HEK293T (cell line): ENCODE measurements at places on chromosomes 2 and 18.
A peak's percentile ranks its signal among the peaks of the same experiment; 100 is the strongest.

DNA sequence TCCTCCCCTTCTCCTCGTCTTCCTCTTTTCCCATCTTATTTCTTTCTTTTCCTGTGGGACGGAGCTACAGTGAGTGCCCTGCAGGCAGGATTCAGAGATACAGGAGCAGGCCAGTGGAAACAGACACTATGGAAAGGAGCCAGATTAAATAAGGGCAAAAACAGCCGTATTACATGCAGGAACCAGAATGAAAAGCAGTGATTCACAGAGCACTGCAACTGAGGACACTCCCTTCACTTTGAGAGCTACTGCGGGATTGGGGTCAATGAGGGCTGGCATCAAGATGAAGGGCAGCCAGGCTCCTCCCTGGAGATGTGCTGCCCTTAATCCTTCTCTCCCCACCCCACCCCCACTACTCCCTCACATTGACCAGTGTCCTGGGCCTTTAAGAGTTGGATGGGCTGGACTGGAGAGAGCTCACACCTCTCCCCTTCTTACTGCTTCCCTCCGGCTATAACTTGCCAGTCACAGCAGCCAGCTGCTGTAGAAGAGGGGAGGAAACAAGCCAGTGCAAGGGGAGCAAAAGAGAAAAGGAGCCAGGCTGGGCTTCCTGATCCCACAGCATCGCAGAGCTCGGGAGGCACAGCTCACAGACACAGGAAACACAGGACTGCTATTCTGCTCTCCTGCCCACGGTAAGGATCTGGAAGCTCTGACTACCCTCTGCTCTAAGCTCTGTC lies at the start of gene PLCD4:
PLCD4 (plus strand) TSS at position 464 of the 680 bp plus-strand sequence. CDS start 7,841 bp downstream, outside the sequence.
- no peak for DNase-seq

DNA sequence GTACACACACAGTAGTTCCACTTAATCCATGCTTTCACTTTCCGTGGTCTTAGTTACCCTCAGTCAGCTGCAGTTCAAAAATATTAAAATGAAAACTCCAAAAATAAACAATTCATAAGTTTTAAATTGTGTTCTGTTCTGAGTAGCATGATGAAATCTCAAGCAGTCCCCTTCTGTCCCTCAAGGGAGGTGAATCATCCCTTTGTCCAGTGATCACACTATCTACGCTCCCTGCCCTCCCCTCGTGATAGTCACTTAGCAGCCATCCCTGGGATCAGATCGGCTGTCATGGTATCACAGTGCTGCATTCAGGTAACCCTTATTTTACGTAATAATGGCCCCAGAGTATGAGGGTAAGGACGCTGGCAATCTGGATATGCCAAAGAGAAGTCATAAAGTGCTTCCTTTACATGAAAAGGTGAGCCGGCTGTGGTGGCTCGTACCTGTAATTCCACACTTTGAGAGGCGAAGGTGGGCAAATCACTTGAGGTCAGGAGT lies 5.8 kb upstream of the RTN4 start:
- DNase-seq, result no peak

DNA sequence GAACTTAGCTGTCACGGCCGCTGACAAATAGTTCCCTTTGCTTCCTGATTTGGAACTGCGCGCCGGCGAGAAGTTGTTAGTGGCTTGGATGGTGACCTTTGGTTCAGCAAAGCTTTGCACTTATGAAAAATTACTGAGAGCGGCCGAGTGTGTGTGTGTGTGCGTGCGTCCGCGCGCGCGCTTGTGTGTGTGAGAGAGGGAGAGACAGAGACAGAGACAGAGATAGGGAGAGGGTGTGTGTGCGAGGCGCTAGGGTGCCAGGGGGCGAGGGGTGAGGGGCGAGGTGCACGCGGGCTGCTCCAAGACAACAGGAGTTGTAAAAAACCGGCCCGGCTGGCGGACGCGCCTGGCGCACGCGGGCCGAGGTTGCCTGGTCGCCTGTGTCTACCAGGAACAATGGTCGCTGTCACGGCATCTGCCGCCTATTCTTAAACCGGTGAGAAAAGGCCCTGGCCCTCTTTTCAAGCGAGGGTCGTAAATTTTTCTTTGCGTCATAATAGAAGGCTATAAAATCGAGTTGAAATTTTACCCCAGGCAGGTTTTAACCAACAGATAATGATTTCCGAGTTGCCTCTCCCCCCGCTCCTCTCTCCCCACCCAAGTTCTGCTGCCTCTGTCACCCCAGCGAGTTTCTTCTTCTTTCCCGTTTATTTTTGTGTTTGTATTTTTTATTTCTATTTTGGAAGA lies 535 bp downstream of the HOXD3 start:
- peak; percentile 79 for DNase-seq

DNA sequence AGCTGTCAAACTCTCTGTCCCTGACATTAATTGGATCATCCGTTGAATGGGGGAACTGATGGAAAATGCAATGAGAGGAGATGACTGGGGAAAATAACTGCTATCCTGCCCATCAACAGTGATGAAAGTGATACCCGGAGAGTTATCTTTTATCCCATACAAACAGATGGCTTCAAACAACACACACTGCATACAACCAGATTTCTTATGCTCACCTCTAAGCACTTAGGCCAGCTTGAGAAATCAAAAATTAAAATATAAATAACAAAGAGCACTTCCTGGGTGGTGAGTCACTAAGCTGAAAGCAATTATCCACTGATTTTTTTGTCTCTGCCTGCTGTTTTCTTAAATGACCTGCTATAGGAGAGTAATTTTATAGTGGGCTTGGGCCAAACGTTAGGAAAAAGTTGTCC lies 237.6 kb upstream of the RGPD4 start:
- DNase-seq, result no peak

DNA sequence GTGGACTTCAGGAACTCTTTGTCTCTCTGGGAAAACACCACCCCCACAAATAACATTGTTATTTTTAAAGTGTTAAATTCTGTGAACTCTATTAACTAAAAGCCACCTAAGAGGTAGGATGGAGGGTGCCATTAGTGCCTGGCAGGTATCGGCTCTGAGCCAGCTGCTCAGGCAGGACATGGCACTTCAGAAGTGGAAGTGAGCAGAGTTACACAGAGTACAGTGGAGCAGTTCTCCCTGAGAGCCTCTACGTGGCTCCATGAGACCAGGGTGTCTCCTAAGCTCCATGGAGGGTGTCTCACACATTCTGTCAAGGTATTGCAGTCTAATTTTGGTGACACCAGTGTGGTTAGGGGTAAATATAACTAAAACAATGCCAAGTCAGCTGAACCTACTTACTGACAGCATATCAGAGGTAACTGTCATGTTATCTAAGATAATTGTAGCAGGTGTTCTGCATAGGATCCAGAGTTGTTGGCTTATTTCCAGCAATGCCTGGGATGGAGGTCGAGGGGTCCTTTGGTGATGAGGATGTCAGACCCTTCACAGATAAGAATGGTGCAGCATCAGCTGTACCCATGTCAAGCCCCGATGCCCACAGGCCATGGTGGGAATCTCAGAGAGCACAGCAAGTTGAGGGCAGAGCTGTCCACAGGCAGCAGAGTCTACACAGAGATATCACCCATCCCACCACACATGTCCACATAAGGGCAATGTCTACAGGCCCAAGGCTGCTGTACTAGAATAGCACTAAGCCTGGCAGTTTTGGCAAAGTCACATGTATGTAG lies 8.6 kb upstream of the MALL start:
- no peak for DNase-seq

GRCh38 chr2:202186641-202187202 lies 51.7 kb downstream of the SUMO1 start:
- no peak for DNase-seq

- DNase-seq, result no peak
These were observed 52.9 kb downstream of the SFT2D3 start for GRCh38 chr2:127754186-127754585.

- no peak for DNase-seq
These were observed at the start of gene NTSR2 for GRCh38 chr2:11669454-11670291. TSS of gene NTSR2 (minus strand) at chr2:11670195. CDS start at chr2:11670129, 66 bp downstream.

DNA sequence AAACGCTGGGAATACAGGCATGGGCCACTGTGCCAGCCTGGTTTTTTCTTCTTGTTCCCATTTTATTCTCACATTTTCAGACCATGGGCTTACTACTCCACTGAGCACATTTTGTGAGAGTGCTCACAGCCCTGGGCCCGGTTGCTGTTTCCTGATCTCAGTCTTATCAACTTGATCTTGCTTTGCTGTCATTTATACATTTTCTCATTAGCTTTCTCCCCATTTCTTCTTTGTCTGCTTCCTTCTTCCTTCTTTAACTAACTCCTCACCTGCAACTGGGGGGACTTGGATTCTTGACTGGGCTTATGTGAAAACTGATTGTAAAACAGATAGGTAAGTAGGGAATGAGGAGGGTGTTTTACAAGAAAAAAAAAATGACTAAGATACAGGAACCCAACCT lies 117.3 kb downstream of the PLB1 start:
- no peak for DNase-seq

GRCh38 chr2:119180892-119181291 lies 22.3 kb upstream of the C1QL2 start:
- no peak for DNase-seq

DNA sequence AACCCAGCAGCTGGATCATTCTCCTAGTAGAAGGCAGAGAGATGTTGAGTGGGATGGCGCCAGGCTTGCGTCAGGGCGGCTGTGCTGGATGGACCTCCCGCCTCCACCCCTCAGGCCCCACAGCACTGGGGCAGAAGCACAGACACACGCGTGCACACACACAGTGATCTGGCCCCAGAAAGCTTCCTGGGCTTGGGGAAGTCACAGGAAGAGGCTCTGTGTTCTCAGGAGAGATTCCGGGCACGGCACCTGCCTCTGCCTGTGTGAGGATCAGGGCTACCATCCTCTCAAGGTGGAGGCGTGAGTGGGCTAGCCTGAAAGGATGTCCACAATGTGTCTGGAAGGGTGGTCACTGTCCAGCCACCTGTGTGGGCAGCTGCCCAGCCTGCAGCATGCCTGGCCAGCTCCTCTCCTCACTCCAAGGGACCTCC lies 229.8 kb upstream of the HS6ST1 start:
- no peak for DNase-seq

DNA sequence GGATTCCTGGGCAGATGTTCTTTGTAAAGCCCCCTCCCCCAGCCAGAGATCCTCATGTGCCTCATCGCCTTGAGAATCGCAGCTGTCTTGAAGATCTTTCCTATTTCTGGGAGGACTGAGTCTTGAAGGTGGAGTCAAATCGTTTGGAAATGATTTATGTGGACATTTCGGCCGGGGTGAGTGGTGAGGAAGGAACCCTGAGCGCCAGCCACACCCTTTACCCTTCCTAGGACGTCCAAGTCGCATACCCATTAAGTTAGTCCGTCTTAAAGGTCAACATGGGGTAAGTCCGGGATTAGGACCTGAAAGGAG lies 84.9 kb upstream of the ZCCHC2 start:
- DNase-seq, result no peak

GRCh38 chr2:60958800-60959199 lies 58.7 kb upstream of the PEX13 start:
- DNase-seq, result no peak

- DNase-seq, result no peak
These were observed 20.9 kb downstream of the GKN2 start for GRCh38 chr2:68931799-68932198.

DNA sequence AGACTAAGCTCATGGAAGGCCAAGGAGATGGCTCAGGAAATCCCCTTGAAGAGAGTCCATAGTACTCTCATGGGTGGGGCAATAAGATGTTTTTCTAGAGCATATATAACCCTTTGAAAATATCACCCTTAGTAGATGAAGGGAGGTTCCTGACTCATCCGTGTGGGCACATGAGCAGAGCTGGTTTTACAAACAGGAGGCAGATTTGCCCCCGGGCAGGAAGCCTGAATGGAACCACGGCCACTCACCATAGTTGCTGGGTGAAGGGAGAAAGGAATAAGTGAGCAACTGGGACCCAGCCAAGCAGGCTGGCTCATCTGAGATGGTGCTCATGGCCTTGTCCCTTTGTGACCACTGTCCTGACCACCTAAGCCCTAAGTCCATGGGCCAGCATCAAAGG lies 29.0 kb upstream of the MAPRE3 start:
- DNase-seq, result no peak

DNA sequence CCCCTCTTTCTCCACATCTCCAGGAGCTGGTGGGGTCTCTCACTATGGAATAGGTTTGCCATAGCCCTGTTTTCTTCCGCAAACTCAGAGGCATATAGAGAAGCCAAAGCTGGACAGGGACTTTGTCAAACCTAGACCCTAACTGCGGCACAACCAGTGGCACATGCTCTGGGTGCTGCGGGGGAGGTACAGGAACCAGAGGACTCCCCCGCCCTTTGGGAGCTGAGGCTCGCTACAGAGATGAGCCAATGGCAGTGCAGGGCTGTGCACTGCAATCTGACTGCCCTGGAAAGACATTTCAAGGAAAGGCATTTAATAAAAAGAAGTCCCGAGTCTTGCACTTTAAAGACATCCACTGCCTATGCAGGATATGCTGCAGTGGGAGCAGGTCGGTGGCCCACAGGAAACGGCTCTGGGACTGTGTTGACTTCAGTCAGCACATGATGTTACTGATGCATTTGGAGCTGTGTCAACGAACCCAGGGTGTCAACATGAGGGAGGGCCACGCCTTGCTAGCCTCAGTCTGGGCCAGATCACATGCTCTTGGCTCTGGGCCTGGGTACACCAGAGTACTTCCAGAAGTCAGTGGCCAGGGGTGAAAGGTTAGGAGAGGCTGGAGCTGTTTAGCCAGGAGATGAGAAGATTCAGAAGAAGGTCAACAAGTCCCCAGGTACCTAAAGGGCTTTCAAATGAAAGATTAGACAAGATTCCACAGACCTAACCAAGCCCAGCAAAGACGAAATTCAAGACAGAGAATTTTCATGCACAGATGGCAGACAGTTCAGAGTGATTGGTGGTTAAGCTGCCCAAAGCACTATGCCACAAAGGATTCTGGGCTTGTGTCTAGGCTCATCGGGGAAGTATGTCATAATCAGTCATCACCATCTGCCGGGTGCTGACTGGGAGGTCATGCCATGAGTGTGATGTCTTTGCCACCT lies 8.2 kb downstream of the SLC35F6 start:
- no peak for DNase-seq

GRCh38 chr2:25044011-25044410 lies 2.1 kb downstream of the EFR3B start:
- DNase-seq, result no peak

DNA sequence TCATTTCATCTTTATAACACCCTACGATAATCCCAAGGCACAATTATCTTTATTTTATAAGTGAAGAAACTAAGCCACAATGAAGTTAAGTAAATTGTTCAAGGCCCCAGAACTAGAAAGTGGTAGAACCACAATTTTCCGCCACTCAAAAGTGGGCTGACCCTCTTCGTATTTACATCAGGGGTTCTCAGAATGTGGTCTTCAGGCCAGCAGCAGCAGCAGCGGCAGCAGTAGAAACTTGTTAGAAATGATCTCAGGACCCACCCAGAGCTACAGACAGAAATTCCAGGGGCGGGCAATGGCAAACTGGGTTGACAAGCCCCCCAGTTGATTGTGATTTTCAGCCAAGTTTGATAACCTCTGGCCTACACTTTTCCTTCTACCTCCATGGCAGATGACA lies 62.8 kb downstream of the LBH start:
- DNase-seq, result no peak
